ENCODE measurements at places on chromosomes 3 and 15.

- peak; percentile 83 for DNase-seq
Observed at GRCh38 chr15:88649286-88649733, 10.5 kb downstream of the ISG20 start.

- no peak for DNase-seq
Observed at GRCh38 chr15:62599791-62600777, 435.0 kb upstream of the C2CD4B start.

GRCh38 chr15:60535743-60536142 lies 56.8 kb upstream of the ICE2 start:
- no peak for DNase-seq

DNA sequence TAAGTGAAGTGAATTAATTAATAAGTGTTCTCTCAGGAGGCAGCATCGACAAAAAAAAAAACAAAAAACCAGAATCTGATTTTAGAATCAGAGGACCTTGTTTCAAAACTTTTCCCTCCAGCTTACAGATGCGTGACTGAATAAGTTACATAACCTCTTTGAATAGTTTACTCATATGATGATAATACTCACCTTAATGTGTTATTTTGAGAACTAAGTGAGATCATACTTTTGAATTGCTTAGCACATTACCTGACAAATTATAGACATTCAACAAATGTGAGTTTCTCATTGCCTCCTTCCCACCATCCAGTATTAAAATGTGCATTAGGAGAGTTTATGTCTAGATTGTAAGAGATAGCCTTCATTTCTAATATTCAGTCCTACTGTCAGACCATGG lies 94.0 kb downstream of the SOX2 start:
- DNase-seq: no peak

GRCh38 chr3:105906836-105907235 lies 38.0 kb upstream of the CBLB start:
- DNase-seq: no peak

- no peak for DNase-seq
Observed at GRCh38 chr3:126137490-126138130, 42.8 kb downstream of the ALDH1L1 start.

DNA sequence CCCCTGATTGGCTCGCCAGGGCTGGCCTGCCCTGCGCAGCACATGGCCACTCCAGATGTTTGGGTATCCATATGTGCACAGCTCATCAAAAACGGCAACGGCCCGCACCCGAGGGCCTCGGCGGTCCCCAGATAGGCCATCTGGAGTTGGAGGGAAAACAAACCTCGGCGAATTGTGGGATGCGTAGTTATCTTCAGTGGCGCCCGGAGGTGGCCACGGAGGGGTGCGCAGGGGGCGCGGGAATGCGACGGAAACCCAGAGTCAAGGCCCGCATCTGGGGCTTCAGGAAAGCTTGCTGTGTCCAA lies 156.5 kb downstream of the TLE3 start:
- DNase-seq: no peak

GRCh38 chr3:8154617-8155016 lies 347.0 kb upstream of the LMCD1 start:
- DNase-seq: no peak

DNA sequence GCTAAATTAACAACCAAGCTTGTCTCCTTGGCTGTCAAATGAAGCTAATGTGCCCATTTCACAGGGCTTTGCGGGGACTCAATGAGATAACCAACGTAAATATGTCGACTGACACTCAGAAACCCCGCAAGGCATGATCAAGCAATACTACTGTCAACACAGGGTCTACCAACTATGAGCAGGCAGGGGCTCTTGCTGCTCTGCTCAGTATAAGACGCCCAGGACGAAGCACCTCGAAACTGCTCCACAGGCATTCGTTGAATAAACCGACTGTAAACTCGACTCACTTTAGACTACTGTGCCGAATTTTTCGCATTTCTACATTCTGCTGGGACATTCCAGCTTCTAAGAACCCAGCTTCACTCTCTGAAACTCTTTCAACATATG lies 55.0 kb downstream of the FEZF2 start:
- DNase-seq: no peak

DNA sequence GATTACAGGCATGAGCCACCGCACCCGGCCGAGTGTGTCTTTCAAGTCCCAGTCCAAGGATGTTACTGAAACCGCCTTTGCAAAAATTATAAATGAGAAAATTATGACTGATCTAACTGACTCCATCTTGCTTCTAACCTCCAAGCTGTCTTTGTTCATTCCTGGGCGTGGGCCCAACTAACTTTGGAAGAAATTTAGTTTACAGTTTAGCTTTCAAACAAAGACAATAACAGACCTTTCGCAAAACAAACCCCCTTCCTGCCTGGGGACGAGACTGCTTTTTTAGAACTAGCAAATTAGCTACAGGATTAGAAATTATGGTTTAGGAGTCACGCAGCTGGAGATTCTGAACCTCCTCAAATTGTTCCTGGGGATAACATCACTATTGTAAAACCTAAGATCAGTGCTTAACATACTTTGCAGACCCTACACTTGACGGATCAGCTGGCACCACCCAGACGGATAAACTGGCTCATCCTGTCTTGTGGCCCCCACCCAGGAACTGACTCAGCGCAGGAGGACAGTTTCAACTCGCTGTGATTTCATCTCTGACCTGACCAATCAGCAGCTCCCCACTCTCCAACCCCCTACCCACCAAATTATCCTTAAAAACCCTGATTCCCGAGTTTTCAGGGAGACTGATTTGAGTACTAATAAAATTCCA lies 23.8 kb downstream of the NANOGP8 start:
- no peak for DNase-seq

GRCh38 chr3:137768361-137769321 lies 4.5 kb downstream of the SOX14 start:
- DNase-seq: no peak

- DNase-seq: no peak
Observed at GRCh38 chr3:126284258-126284904, 72.8 kb downstream of the KLF15 start.

DNA sequence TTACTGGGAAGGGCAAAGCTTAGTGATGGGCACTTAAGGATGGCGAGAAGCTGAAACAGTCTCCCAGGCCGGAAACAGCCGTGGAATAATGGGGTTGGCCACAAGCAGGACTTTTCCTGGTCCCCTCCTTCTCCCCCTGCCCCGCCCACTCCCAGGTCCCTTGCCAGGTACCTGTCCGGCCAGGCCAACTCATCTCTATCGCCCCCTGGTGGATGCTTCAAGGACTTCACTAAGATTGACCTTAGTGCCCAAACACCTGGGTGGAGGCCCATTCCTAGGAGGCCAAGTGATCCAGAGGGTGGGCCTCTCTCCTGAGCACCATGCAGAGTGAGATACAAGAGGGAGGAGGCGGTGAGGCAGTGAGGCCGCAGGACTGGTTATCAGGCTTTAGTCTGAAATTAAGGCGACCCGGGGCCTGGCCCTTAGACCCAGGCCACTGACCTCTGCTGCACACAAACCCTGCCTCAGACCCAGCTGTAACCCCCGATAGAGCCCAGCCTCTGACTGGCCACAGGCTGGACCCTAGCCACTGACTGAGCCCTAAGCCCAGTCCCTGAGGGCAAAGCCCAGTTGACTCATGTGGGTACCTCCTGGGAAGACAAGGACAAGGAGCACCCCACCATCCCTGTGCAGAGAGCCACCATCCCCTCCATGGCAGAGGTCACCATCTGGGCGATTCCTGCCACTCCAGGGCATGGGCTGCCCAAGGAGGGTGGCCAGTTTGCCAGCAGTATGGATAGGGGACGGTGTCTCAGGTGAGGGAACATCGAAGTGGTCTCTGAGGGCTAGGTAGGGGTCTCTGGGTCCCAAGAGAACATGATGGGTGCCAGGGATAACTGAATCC lies 37.6 kb downstream of the VIPR1 start:
- peak; percentile 72 for DNase-seq

DNA sequence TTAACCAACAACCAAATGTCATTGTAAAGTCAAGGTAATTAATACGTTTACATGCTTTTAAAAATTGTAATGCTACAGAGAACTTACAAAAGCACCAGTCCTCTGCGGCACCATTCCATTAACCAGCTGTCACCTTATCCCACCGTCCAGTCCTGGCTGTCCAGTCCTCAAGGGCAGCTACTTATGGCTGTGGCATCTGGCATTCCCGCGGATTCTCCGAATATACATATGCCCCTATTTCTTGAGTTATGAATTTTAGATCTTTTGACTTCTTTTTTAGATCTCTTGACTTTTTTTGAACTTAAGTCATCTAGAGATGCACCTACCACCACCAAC lies 382 bp upstream of the POMGNT2 start:
- DNase-seq: no peak

- DNase-seq: no peak
Observed at GRCh38 chr15:56102441-56102840, 109.0 kb upstream of the NEDD4 start.

DNA sequence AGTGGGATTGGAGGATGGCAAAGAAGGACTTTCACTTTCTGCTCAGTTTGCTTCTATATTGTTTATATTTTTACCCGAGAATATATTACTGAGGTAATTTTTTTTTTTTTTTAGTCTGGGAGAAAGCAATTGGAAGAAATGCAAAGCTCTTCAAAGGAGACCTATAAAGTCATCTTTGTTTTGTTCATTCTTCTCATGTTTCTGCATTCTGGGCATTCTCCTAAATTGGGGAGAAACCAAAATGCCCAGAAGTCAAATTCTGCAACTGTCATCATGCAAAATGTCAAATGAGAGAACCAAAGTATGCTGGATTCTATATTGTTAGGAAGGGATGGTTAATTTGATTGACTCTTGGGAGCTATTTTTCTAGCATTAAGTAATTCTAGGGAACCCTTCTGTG lies 168.3 kb upstream of the TSC22D2 start:
- DNase-seq: no peak

GRCh38 chr3:72618739-72619138 lies 229.5 kb downstream of the SHQ1 start:
- no peak for DNase-seq

- DNase-seq: no peak
Observed at GRCh38 chr3:193757457-193757856, 164.4 kb downstream of the OPA1 start.

DNA sequence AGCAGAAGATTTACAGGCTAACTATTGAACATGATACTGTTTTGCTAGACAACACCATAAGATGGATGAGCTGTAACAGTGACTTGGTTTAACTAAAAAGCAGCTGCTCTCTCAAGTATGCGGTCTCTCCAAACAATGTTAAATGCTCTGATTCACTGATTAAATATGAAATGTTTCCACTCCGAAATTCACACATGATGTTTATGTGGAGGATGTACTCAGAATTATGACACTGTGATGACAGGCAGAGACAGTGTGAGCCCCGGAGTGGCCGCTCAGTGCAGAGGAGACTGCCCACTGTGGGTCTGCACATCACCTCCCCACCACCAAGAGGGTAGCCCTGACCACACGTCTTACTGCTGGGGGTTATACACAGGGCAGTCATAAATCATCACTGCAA lies 83.9 kb upstream of the MEX3B start:
- no peak for DNase-seq

DNA sequence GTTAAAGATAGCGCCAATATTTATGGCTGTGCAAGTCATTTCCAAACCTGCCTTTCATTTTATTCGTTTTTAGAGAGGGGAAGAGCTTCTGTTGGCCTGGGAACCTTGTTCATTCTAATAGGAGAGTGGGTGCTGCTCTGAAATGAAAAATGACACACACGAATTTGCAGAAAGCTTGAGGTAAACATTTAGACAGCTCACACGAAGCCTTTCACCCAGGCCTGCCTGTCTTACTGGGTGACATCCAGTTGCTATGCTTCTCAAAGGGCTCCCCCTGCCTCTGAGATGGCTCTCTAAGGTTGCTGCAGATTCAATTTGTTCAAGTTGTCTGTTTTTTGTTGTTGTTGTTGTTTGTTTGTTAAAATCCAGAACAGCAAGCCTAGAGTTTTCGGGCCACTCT lies 18.2 kb downstream of the PEX5L start:
- no peak for DNase-seq

DNA sequence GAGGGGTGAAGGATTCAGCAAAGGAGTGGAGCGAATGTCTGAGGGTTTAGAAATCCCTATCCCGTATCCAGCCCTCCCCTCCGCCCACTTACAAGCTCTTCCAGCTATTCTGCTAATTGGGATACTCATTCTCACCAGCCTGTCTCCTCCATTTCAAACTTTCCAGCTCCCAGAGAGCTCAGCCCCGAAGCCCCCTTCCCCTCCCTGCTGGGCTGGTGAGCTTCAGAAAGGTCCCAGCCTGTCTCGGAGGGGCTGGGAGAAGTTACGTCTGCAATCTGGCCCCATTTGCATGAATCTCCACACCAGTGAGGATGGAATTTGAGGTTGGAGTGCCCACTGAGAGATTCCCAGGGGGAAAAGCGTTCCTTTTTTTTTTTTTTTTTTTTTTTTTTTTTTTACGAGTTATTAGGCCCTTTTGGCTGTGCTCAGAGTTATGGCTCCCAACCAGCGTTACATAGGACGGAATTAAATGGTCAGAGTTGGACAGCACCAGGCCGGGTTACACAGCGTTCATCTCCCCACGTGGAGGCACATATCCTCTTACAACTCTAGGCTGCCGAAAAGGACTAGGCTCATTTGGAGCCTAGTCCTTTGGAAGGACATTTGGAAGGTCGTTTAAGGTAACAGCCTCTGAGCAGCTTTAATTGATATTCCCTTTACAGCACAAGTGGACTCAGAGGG lies 34.6 kb downstream of the FGD5 start:
- DNase-seq: no peak

DNA sequence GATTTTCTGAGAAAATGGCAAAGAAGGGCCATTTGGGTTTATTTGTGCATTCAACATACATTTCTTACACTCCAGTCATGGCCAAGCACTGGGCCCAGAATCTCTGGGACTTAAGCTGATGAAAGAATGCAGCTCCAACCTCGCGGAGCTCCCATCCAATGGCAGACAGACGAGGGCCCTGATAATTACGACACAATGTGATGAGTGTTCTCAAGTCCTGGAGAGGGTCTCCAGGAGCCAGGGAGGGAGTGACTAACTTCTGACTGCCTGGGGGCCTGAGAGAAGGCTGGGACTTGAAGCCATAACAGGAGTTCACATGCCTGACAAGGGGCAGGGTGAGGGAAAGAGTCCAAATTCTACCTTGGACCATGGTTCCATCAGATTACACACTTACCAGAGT lies 42.6 kb upstream of the BNC1 start:
- no peak for DNase-seq

GRCh38 chr3:158777161-158777873 lies 24.5 kb upstream of the MFSD1 start:
- no peak for DNase-seq

- peak; percentile 75 for DNase-seq
Observed at GRCh38 chr3:134794950-134795745, at the start of gene EPHB1. TSS of gene EPHB1 (plus strand) at chr3:134795260.
